ENCODE measurements at places on chromosomes 4 and X.

DNA sequence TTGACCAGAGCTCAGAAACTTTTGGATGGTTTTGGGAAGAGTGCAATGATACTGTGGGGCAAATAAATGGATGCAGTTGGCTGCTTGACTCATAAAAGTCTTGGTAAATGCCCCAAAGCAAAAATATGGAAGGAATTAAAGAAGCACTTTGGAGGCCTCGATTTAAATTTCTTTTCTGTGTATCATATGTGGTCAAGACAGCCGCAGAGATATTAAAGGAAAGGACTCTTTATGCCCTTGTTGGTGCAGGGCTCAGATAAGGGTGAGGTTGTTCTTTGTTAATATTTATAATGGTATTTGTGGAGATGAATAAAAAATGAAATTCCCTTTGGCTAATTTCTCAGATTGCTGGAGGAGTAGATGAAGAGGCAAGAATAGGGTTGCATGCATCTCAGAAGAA lies 90.2 kb downstream of the NHS start:
- DNase-seq: no peak

DNA sequence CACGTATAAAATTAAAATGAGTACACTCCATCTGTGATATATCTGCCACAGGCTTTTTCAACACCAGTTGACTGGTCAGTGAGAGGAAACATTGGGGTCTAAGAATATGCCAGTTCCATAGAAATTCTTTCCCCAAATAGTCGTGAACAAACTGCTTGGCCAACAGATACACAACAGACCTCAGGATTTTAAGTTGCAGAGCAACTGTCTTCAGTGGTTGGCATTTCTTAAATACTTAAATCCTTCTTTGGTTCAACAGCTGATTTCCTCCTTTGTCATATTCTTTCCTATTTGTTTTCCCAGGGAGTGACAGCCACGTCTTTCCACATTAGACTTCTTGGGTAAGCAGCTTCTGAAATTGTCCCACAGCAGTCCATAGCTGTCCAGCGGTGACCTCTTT lies 7.0 kb upstream of the DDX60 start:
- DNase-seq: no peak

DNA sequence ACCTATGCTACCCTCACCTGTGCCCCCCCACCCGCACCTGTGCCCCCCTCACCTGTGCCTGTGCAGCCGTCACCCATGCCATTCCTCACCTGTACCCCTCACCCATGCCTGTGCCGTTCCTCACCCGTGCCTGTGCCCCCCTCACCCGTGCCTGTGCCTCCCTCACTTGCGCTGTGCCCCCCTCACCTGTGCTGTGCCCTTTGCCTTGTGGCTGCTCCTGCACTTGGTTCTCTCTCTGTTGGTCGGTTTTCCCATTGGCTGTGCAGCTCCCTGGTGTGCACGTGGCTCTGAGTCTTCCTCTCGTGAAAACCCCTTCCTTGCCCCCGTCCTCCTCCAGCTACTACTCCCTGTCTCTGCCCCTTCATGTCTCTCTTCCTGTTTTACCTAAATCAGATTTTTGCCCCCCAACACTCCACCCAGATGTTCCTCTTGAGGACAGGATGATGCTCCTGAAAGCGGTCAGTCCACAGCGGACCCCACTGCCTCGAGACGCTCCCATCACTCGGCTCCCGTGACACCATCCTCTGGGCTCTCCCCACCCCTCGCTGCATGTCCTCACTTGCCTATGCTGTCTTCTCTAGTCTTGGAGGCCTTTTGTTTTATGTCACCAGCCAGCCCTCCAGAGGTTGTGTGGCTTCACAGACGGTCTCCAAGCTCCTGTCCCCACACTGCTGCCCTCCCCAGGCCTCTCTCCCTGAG lies 6.8 kb downstream of the MAEA start:
- DNase-seq: no peak

DNA sequence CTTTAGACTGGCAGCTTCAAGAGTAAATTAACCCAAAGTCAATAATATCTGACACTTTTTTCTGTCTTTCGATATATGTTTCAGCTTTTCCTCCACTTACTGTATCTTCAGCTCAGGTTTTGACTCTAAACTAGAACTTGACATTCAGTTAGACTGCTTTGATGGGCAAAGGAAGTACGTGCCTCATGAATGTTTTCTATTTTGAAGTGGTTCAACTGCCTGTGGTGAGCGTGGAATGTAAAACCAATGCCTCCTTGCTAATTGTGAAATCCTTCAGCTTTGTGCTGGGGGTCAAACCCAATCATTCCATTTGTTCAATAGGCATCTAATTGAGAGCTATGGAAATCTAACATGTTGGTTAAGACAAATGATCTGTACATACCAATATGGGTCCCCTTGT lies 857.0 kb upstream of the HTR2C start:
- no peak for DNase-seq

DNA sequence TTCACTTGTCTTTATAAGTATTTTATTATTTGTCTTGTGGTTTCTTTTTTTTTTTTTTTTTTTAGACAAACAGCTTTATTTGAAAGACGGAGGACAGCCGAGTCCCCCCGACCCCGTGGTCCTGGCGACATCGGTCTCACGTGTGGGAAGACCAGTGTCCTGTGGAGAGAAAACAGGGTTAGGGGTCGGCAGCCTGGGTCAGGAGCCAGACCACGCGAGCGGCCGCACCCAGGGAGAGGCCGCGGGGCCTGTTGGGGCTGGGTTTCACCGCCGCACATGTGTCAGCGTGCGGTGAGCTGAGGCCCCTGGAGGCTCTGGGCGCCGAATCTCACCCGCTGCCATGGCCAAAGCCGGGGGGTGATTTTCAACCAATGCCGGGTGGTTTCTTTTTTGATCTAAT lies 17.8 kb upstream of the RAB33B start:
- DNase-seq: no peak

DNA sequence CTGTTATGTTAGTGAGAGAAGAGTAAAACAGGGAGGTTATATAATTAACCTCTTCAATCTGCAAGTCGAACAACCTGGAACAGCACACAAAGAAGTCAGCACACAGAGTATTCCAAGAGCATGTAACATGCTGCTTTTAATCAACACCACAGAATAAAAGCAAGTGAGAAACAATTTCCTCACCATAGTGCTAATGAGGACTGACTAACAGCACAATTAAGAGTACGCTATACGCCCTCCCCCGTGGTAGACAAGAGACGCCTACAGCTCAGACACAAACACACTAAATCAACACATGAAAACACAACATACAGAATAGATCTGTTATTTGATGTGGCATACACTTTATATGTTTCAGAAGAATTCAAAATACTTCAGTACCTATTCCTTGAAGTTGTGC lies 103.0 kb downstream of the PPP3CA start:
- DNase-seq: no peak

DNA sequence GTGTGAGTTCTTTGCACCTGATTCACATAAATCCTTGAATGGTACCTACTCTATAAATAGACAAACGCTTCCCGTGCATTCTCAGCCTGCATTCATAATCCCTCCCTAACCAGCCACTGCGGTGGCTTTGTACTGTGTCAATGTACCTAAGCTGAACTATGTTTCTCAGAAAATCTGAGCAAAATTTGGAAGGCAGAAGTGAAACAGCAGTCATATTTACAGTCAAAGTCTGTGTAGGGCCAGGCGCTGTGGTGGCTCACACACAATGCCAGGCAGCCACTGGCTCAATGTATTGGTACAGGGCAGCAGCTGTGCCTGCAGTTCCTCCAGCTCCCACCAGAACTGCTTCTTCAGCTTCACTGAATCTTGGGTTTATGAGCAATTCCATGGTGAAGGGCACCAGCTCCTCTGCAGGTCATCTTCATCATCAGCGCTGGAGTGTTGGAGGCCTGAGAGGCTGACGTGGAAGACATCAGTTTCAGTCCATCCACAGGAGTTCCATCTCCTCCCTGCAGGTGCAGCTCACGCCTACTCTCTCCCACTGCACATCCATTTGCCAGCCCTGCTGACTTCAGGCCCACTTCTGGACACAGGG lies 32.3 kb upstream of the IRF2 start:
- peak; percentile 49 for DNase-seq

- no peak for DNase-seq
These were observed 1.3 kb upstream of the PLXNB3 start for GRCh38 chrX:153762626-153763173.

GRCh38 chr4:187176261-187176910 lies 452.7 kb upstream of the FAT1 start:
- no peak for DNase-seq

- no peak for DNase-seq
These were observed 733.7 kb upstream of the PABPC4L start for GRCh38 chr4:134935320-134935719.
